GM03348 (cell line): ENCODE measurements at places on chromosomes 6 and 20.

DNA sequence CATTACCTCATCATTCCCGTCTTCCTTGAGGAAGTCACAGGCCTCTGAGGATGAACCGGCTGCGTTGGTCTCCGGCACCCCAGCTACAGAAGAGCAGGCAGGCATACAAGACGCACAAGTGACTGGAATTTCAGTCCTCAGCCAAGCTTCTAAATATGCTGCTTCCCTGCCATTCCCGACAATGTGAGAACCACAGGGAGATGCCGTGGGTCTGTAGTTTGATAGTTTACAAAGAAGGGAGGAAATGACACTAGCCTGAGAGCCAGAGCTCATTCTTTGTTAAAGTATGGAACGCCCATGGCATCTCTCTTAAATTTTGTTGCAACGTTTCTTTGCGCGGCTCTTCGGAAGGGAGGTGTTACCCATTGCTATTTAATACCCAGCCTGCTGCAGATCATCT, 25.7 kb downstream of the HEBP2 start:
- DNase-seq = no peak

DNA sequence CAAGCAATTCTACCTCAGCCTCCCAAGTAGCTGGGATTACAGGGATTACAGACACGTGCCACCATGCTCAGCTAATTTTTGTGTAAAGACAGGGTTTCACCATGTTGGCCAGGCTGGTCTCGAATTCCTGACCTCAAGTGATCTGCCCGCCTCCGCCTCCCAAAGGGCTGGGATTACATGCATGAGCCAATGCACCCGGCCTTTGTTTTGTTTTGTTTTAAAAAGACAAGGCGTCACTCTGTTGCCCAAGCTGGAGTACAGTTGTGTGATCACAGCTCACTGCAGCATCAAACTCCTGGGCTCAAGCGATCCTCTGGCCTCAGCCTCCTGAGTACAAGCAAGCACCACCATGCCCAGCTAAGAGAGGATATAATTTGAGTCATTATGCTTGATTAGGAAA, 5.4 kb downstream of the SERINC3 start:
- DNase-seq = no peak

GRCh38 chr6:142944124-142945048, 590 bp downstream of the HIVEP2 start:
- peak; percentile 82 for DNase-seq

DNA sequence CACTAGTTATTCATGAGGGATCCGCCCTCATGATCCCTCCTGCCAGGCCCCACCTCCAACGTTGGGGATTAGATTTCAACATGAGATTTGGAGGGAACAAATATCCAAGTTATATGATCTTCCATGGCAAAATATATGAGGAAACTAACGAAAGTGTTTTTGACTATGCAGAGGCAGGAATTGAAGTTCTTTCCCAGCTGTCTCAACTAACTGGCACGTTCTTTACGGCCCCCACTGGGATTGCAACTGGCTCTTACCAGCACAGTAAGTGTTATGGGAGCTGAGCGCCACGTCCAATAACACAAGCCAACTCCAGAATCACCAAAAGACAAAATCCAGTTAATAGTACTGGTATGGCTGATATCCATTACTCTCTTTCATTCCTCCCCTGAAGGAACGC, 66.6 kb downstream of the ECT2L start:
- no peak for DNase-seq

DNA sequence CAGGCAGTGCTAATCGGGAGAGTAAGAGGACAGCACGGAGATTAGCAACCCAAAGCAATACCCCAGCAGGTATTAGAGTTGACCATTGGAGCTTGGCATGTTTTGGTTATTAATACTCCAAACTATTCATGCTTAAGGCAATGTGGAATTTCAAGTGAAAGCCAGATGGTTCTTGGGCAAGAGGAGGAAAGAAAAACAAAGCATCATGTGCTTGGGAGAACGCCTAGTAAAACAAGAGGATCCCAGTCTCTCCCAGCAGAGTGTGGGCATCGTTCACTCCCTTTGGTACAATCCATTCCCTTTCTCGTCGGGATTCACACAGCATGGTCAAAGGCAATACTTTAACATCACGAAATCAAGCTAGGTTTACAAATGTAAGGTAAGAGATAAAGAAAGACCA, 349.8 kb downstream of the PRKN start:
- no peak for DNase-seq

- DNase-seq = no peak
These were observed 13.8 kb upstream of the KIF16B start for GRCh38 chr20:16587066-16587465.

- DNase-seq = no peak
These were observed 26.7 kb upstream of the ADA start for GRCh38 chr20:44678242-44678641.
